ENCODE measurements at places on chromosomes 12 and 14. TPM values are rescaled to one million over a fixed set of nuclear protein-coding genes. Genes with fewer than 3 reads are reported as not detected.

GRCh38 chr14:44446965-44447364 is 60.1 kb downstream of the FSCB start:
- no peak for DNase-seq

- no peak for DNase-seq
Observed at GRCh38 chr12:104618691-104619090, 161.9 kb downstream of the CHST11 start.

DNA sequence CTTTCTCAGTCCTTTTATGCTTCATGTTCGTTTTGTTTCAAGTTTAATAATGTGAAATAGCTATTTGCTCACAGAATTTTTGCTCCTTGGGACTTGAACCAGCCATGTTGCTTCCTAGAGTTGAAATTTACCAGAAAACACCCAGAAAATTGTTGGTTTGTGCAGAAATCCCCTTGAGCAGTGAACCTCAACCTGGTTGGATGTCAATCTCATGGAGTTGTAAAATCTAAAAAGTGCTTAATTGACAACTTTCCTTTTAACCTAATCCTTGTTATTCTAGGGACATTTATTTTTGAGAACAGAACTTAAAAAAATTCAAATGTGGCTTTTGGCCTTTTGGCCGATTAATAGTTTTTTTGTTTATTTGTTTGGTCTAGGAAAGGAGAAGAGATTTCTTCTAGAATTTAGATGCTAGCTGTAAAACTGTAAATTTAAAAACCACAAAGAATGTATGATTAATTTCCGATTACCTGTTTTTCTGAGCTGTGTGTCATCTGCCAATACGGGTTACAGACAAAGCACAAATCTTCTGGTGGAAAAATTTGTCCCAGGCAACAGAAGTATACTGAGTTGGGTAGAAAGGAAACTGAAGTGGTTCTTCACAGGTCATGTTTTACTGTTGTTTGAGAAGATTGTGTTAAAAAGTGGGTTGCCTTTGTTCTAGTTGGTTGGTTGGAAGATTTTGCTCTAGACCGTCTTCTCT is 154.4 kb downstream of the FUT8 start:
- DNase-seq: no peak

DNA sequence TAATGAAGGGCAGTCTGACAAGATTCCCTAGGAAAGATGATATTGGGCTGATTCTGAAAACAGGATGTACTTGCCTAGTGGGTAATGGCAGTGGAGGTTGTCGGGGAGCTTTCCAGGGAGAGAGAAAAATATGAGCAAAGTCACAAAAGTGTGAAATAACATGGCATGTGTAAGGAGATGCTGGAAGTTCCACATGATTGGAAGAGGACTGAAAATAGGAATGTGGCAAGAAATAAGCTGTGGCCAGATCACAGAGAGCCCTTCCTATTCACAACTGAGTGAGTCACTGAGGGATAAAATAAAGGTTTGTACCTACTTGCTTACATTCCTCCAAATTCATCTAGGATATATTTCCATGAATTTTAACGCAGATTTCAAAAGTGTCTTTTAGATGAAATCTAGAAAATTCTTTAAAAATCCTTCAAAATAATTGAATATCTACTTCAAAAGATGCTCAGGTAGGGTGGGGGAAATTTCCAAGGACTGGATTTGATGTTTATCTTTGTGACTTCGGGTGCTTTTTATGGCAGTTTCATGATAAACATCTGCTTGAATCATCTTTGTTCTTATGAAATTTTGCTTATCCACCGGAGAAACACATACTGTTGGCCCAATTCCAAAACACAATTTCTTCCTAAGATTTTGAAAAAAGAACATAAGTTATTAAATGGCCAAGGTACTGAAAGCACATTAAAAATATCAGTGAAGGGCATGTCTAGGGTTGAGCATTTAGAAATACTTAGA is 36.3 kb upstream of the SLC2A13 start:
- DNase-seq: no peak

GRCh38 chr12:55718015-55718414 is 2.2 kb downstream of the BLOC1S1 start:
- DNase-seq: no peak

- DNase-seq: no peak
Observed at GRCh38 chr12:29743801-29744200, 39.9 kb downstream of the TMTC1 start.

HCAR1 gene
- 2.5 TPM for polyA plus RNA-seq

ZDHHC22 gene
- 0.37 TPM for polyA plus RNA-seq

GRCh38 chr12:8698132-8698851 is 501 bp downstream of the RIMKLB start:
- no peak for DNase-seq

DNA sequence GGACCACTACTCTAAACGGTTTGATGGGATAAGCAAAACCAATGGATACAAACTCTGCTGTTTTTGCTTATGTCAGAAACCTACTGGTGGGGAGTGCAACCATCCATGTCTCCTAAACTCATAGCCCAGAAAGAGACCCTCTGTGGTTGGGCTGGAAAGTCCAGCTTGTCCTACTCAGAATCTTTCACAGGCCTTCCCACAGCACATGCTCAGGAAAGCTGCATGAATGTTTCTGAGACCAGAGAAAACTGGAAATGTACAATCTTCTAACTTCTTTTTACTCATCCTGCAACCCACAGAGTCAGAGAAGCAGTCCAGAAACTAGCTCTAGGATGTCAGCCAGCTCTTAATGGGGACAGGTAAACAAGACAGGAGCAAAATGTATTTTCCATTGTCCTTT is 73.3 kb downstream of the ANO2 start:
- DNase-seq: no peak

Data from right renal pelvis (tissue), 4 donors.